ENCODE measurements at places on chromosomes 12 and 14.

DNA sequence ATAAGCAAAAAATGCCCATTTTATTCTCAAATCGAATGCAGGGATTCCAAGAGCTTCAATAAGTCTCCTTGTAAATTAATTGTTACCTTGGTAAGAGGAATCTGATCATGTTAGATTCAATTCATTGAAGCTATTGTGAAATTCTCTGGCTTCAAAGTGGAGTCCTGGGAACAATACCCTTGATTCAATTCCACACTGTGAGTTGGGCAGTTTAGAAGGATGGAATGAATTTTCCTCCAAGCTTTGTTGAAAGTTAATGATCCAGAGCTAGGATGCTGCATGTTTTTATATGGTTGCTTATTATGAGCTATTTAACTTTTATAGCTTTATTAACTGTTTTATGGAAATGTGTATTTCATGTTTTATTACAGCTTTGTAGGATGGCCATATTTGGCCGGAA lies 89.9 kb upstream of the IGF1 start:
- H3K36me3 ChIP-seq = no peaks in the 10 kb centered on the region
- DNase-seq = no peak
- H3K4me1 ChIP-seq = no peaks in the 10 kb centered on the region
- H3K4me3 ChIP-seq = no peak overlapping the region

- H3K4me1 ChIP-seq = peaks cover 17% of the 10 kb centered on the region
- peak within 1 kb of the TSS; percentile 98 for H3K4me3 ChIP-seq
- H3K27ac ChIP-seq = no peak within 1 kb of the TSS
- H3K36me3 ChIP-seq = peaks cover 18% of the 10 kb centered on the region
- H3K27me3 ChIP-seq = no peaks in the 10 kb centered on the region
- DNase-seq = peak; percentile 67
Observed at GRCh38 chr14:58298477-58299400, at the start of gene ARID4A. ARID4A (plus strand) TSS chr14:58298555; CDS start chr14:58299855, 1,300 bp downstream.

DNA sequence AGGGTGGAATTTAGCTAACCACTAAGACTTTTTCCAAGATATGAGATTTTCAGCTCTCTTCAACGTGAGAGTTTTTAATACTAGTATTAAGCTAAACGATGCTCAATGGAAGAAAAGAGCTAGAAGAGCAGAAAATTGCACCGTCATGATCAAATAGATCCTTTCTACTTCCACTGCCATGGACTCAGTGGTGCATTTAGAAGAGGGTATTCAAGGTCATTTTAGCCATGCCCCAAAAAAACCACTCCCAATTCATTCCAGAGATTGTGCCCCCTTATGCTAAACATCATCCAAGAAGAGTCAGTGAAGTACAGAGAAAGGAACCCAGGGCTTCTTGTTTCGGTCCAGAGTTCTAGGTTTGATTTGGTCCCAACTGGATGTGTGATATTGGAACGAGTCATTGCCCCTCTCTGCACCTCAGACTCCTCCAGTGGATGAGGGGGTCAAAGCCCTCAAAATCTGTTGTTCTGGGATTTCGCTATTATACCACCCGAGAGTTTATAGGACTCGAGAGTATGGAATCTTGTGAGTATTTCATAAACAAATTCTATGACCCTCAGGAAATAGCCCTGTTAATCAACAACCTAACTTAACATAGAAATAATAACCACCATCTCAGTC lies 55.2 kb downstream of the DAD1 start:
- no peaks in the 10 kb centered on the region for H3K36me3 ChIP-seq
- H3K4me1 ChIP-seq = peaks cover 15% of the 10 kb centered on the region

DNA sequence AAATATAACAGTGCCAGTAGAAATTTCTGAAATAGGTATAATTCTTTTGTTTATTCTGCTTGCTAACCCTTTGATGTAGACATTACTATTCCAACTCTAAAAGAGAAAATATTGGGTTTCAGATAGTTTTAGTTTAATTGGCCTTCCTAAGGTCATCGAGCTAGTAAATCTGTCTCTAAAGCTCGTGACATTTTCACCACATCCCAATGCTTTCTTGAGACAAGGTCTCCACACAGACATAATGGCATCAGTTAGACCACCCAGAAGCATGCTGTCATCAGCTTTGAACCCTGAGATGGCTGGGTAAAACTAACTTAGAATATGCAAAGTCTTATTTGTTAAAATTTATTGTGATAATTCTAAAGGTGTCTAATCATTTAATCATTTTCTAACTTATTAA lies 52.0 kb downstream of the PIK3C2G start:
- no peak overlapping the region for H3K27ac ChIP-seq
- DNase-seq = no peak
- no peak overlapping the region for H3K4me3 ChIP-seq
- H3K4me1 ChIP-seq = no peaks in the 10 kb centered on the region
- no peaks in the 10 kb centered on the region for H3K27me3 ChIP-seq

- H3K36me3 ChIP-seq = no peaks in the 10 kb centered on the region
- H3K27me3 ChIP-seq = no peaks in the 10 kb centered on the region
- peaks cover 12% of the 10 kb centered on the region for H3K4me1 ChIP-seq
- no peak overlapping the region for H3K4me3 ChIP-seq
Observed at GRCh38 chr12:120007272-120007671, 18.2 kb downstream of the BICDL1 start.

DNA sequence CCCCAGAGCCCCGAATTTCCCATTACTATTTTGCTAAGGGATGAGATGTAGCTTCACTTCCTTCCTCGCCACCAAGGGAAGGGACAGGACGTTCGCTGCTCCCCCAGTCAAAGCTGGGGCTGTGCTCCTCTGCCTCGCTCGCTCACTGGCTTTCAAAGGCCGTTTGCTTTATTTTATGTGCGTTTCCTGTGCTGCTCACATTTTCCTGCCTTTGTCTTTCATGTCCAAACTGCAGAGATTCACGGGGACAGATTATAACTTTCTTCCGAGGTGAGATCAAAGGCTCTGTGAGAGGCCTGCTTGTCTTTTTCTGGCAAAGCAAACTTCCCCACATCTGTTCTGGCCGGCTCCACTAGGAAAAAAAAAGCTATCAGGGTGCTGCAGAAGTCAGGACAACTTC lies 76.0 kb upstream of the FZD10 start:
- no peaks in the 10 kb centered on the region for H3K4me1 ChIP-seq
- no peak for DNase-seq
- H3K27ac ChIP-seq = no peak overlapping the region
- H3K27me3 ChIP-seq = peaks cover 85% of the 10 kb centered on the region
- H3K4me3 ChIP-seq = no peak overlapping the region
- no peaks in the 10 kb centered on the region for H3K36me3 ChIP-seq

DNA sequence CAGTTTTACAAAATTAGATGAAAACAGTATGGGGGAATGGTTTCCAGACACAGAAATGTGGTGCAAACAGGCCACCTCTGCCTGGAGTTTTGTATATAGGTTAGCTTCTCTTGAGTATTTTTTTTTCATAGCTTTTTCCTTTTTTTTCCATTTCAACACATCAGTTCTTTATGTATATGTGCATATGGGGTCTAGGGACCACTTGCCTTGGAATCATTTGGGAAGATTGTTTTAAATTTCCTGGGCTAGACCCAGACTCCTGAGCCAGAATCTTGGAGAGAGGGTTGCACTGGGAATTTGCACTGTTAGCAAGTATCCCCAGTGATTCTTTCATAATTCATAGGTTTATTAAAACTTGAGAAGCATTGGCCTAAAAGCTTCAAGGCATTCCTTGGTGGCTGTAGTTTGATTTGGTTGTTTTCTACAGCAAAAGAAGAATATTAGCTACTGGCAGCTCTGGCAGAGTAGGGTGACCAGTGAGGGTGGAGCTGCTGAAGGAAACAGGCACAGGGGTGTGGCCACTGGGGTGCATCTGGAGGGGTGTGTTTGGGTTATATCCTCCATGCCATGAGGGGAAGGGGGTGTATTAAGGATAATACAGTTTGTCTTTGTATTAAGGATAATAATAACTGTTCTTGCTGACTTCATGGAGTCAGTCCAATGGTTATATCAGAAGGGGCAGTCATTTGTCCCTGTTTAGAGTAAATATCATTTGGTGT lies 22.8 kb downstream of the PPP1R36 start:
- no peak overlapping the region for H3K4me3 ChIP-seq
- no peaks in the 10 kb centered on the region for H3K27me3 ChIP-seq
- no peaks in the 10 kb centered on the region for H3K4me1 ChIP-seq

DNA sequence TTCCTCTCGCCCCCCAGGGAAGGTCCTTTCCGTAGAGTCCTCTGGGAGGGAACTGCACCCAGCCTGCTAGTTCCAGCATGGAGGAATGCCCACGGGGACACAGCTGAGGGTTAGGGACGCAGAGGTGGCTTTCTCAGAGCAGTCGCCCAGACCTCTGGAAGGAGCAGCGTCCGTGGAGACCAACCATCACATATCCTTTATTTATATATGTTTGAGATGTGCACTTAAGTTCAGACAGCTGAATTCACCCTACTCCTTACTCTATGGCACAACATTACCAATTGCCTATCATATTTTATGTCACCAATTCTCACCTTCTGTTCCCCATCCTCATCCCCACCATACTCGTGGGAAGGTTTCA lies 305.6 kb upstream of the DIO3 start:
- peaks cover 3% of the 10 kb centered on the region for H3K4me1 ChIP-seq
- H3K36me3 ChIP-seq = no peaks in the 10 kb centered on the region
- DNase-seq = no peak
- H3K27me3 ChIP-seq = peaks cover 25% of the 10 kb centered on the region
- H3K27ac ChIP-seq = no peak overlapping the region

- H3K27ac ChIP-seq = no peak overlapping the region
- H3K36me3 ChIP-seq = peaks cover 12% of the 10 kb centered on the region
- H3K27me3 ChIP-seq = no peaks in the 10 kb centered on the region
Observed at GRCh38 chr12:810671-811415, 58.5 kb downstream of the WNK1 start.

DNA sequence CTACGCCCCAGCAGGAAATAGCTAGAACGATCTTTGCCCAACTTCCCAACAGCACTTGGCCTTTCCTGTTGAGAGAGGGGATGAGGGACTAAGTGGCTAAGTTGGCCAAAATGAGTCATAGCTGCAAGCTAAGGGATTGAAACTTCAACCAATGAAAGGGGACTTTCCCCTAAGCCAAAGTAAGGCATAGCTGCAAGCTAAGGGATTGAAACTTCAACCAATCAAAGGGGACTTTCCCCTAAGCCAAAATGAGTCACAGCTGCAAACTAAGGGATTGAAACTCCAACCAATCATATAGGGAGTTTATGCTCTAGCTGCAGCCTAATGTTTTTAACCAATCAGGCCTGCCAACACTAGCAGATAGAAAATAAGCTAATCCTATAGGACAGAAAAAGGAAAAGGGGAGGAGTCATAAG lies 100.5 kb upstream of the SSTR1 start:
- no peak overlapping the region for H3K4me3 ChIP-seq
- no peak for DNase-seq
- peak overlapping the region; percentile 5 for H3K27ac ChIP-seq
- no peaks in the 10 kb centered on the region for H3K36me3 ChIP-seq
- no peaks in the 10 kb centered on the region for H3K27me3 ChIP-seq
- H3K4me1 ChIP-seq = no peaks in the 10 kb centered on the region

DNA sequence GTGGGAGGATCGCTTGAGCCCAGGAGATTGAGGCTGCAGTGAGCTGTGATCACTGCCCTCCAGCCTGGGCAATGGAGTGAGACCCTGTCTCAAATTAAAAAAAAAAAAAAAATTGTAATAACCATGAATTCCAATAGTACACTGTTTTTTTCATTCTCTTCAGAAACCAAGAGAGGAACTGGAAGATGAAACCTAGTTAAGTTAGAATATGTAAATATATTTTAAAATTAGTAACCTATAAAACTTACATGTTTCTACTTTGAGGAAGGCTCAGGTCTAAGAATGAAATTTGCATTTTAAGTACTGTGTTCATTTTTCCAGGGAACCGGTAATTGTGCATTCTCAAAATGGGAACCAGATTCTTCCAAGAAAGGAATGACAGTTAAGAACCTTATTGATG lies 18.8 kb downstream of the KNTC1 start:
- peaks cover 6% of the 10 kb centered on the region for H3K36me3 ChIP-seq
- H3K27me3 ChIP-seq = no peaks in the 10 kb centered on the region
- DNase-seq = no peak
- no peak overlapping the region for H3K4me3 ChIP-seq
- H3K27ac ChIP-seq = no peak overlapping the region

GRCh38 chr12:119744900-119745606 lies 77.1 kb downstream of the PRKAB1 start:
- H3K27me3 ChIP-seq = no peaks in the 10 kb centered on the region
- no peak for DNase-seq
- no peak overlapping the region for H3K27ac ChIP-seq
- H3K4me3 ChIP-seq = no peak overlapping the region

DNA sequence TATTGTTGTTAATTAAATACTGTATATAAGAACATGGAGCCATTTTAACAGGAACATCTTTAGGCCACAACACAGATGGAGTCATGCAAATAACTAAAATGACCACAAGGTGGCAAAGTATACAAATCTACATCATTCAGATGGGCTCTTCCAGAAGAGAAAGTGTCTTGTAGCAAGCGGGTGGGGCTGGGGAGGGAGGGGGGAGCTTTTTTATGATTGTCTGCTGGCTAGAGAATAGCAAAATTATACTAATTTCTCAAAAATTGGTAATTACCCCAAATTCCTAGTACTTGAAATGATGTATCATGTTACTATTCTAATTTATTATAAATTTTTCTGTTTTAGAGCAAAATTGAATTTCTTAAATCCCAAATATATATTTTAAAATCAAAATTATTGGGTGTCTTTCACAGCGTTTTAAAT lies 378.7 kb downstream of the PRKD1 start:
- peaks cover 2% of the 10 kb centered on the region for H3K27me3 ChIP-seq
- no peak overlapping the region for H3K27ac ChIP-seq
- H3K4me3 ChIP-seq = no peak overlapping the region

DNA sequence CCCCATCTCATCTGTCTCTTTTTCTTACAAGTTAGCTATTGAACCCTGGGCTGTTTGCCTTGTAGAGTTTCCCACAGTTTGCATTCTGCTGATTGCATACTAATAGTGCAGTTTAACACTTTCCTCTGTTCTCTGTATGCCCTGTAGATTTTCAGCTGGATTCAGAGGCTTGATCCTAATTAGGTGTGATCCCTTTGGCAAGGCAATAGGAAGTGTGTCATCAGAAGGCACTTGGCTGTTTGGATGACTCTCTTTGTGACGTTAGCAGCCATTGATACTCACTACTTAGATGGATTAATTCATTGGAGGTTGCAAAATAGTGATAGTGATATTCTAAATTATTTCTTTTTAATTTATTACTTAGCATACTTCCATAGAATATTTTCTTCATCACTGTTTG lies 33.6 kb downstream of the FUT8 start:
- peaks cover 1% of the 10 kb centered on the region for H3K36me3 ChIP-seq
- no peak overlapping the region for H3K4me3 ChIP-seq
- no peaks in the 10 kb centered on the region for H3K27me3 ChIP-seq
- peaks cover 4% of the 10 kb centered on the region for H3K4me1 ChIP-seq
- H3K27ac ChIP-seq = no peak overlapping the region
